Spinal cord (tissue), 10 donors: ENCODE measurements at places on chromosomes 2 and 18. TPM values are rescaled to one million over a fixed set of nuclear protein-coding genes. Genes with fewer than 3 reads are reported as not detected.

KCNJ13 gene
- 94.8 TPM for total RNA-seq

DNA sequence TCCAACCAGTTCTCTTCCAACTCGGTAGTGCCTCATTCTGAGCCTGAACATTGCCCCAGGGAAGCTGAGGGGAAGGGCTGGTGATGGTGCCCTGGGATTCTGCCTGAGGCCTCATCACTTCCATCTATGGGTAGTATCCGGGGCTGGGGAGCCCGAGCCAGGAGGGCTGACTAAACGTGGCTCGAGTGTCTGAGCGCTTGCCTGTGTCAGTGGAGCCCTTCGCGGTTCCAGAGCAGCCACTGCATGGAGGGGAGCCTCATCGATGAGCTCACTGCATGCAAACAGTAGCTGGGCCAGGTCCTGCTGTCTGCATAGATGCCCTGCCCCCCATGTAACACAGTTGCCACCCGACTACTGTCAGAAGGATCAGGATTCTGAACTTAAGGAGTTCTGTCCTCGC lies 129.3 kb downstream of the GLI2 start:
- peaks cover 13% of the 10 kb centered on the region for H3K27me3 ChIP-seq
- no peak overlapping the region for H3K27ac ChIP-seq
- H3K36me3 ChIP-seq = no peaks in the 10 kb centered on the region
- peaks cover 65% of the 10 kb centered on the region for H3K4me1 ChIP-seq
- H3K4me3 ChIP-seq = no peak overlapping the region

DNA sequence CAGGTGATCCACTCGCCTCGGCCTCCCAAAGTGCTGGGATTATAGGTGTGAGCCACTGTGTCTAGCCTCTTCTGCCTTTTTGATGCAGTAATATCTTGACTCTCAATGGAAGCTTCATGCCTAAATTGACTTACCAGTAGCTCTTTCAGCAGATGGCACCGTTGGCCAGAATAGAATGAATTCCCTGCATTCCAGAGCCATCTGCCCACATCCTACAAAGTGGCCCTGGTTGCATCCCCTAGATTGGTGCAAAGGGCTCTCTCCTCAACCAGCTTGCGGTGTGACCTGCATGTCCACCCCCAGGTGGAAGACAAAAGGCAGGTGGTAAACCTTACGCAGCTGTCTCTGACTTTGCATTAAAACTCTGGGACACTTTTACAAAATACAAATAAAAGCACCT lies 4.4 kb upstream of the PARD6G start:
- no peak overlapping the region for H3K27ac ChIP-seq
- H3K36me3 ChIP-seq = no peaks in the 10 kb centered on the region
- H3K27me3 ChIP-seq = no peaks in the 10 kb centered on the region
- no peak overlapping the region for H3K4me3 ChIP-seq
- no peak for DNase-seq

GRCh38 chr2:37585982-37586621 lies 85.3 kb downstream of the CDC42EP3 start:
- peak overlapping the region; percentile 18 for H3K27ac ChIP-seq
- no peak for DNase-seq
- no peak overlapping the region for H3K4me3 ChIP-seq
- H3K4me1 ChIP-seq = no peaks in the 10 kb centered on the region

DNA sequence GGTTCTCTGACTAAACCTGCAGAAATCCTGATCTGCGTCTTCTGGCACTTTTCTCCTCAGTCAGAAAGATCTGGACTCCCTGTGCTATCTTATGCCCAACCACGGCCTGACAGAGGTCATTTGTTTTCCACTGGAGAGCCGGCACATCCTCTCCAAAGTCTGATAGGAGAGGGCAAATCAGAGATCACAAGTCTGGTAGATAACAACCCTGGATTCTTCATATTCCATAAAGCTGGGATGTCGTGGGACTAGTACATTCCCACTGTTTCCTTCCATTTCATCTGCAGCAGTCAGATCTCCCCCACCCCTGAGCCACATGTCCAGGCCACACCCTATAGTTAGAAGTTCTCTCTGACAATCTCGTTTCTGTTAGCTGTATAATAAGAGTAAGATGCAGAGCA lies 157.0 kb downstream of the MGAT5 start:
- H3K4me3 ChIP-seq = no peak overlapping the region
- no peaks in the 10 kb centered on the region for H3K27me3 ChIP-seq
- no peak for DNase-seq
- H3K4me1 ChIP-seq = peaks cover 20% of the 10 kb centered on the region
- peaks cover 2% of the 10 kb centered on the region for H3K36me3 ChIP-seq

GRCh38 chr18:63379639-63379962 lies 12.6 kb upstream of the KDSR start:
- no peaks in the 10 kb centered on the region for H3K36me3 ChIP-seq
- H3K27me3 ChIP-seq = no peaks in the 10 kb centered on the region
- no peak for DNase-seq
- no peak overlapping the region for H3K27ac ChIP-seq
- H3K4me1 ChIP-seq = no peaks in the 10 kb centered on the region
- H3K4me3 ChIP-seq = no peak overlapping the region

MAB21L4 gene
- total RNA-seq = not detected

- no peaks in the 10 kb centered on the region for H3K27me3 ChIP-seq
- H3K27ac ChIP-seq = no peak overlapping the region
- H3K36me3 ChIP-seq = no peaks in the 10 kb centered on the region
- no peak overlapping the region for H3K4me3 ChIP-seq
- no peaks in the 10 kb centered on the region for H3K4me1 ChIP-seq
Measured at GRCh38 chr18:6607343-6607742, 122.2 kb upstream of the ARHGAP28 start.

- H3K4me3 ChIP-seq = no peak overlapping the region
- H3K27me3 ChIP-seq = no peaks in the 10 kb centered on the region
- no peaks in the 10 kb centered on the region for H3K4me1 ChIP-seq
- H3K27ac ChIP-seq = no peak overlapping the region
- no peaks in the 10 kb centered on the region for H3K36me3 ChIP-seq
Measured at GRCh38 chr18:7735626-7736175, 168.6 kb downstream of the PTPRM start.

DNA sequence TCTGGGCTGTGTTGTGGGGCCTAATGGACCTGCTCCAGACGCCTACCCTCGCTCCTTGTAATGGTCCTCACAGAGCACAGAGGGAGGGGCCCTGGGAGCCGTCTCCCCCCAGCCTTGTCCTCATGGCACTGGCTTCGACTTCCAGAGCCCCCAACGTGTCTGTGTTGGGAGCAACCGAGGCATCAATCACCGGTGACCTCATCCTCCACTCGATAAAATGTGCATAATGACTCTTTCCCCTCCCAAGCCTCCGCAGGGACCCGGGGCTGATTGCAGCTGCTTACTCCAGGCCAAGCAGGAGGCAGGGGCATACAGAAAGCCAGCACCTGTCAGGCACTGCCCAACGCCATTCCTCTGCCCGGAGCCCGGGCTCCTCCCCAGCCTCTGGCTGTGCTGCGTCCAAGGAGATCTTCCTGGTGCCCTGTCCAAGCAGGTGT lies 271.7 kb downstream of the NDUFA10 start:
- H3K4me3 ChIP-seq = no peak overlapping the region
- H3K27ac ChIP-seq = no peak overlapping the region
- DNase-seq = no peak
- H3K4me1 ChIP-seq = peaks cover 55% of the 10 kb centered on the region
